ENCODE measurements at places on chromosomes 2 and 18.

GRCh38 chr2:159380685-159381239 is 94.3 kb upstream of the WDSUB1 start:
- DNase-seq: no peak

DNA sequence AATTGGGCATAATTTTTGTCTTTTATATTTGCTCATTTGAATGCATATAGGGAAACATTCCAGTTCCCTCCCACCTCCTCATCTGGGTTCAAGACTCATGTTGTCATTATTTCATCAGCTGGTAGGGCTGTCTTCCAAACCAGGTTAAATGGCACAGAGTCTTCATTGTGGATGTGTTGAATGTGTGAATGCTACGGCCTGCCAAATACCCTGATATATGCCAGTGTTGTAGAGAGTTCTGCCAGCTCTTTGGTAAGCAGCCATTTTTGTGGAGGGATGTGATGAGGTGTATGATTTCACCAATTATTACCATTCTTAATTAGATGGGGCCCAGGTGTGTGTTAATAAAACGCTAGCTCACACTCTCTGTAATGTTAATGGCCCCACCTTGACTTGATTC is 121.7 kb downstream of the LYPD6B start:
- no peak for DNase-seq

DNA sequence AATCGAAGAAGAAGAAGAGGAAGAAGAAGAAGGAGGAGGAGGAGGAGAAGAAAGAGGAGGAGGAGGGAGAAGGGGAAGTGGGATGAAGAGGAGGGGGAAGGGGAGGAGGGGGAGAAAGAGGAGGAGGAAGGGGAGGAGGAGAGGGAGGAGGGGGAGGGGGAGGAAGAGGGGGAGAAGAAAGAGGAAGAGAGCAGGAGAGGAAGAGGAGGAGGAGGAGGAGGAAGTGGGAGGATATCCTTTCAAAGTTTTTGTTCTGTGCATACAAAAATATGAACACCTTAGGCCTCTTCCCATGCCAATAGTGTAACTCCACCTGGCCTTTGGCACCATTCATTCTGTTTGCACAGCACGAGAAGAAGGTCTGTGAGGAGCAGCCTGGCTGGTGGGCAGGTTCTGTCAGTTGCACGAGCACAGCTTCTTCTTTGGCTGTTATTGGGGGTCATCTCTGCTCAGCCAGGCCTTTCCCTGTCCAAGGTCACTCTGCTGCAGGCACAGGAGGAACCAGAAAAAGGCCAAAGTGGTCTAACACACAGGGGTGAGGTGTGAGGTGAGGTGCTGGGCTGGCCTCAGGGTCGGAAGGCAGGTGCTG is 25.8 kb upstream of the PLB1 start:
- no peak for DNase-seq

DNA sequence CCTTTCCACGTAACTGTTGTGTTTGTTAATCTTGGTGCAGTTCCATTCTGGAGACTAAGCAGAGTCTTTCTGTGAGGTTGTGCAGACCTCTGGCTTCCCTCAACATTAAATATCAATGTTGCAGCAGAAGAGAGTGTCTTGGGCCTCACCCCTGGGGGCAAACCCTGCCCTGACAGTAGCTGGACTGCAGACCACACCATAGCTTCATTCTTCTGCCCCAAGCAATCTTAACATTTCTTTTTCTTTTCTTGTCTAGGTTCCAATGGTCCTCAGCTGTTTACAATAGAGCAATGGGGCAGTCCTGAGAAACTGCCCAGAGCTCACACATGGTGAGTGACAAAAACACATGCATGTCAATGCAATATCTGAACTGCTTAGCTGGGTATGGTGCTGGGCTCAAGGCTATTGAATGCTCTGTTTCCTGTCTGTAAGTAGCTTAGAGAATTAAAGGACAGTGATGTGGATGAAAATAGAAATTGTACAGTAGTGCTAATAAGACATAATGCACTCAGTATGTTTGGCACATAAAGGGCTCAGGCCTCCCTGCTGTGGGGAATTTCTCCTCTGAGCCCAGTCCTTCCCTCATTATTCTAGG is 237.6 kb downstream of the ALPK2 start:
- peak; percentile 70 for DNase-seq

- DNase-seq: peak; percentile 78
Measured at GRCh38 chr18:12312976-12313375, 4.9 kb downstream of the TUBB6 start.

GRCh38 chr2:161915121-161915520 is 158.9 kb downstream of the DPP4 start:
- DNase-seq: peak; percentile 4

GRCh38 chr2:143121079-143121478 is 8.1 kb upstream of the ARHGAP15 start:
- no peak for DNase-seq

GRCh38 chr2:127205218-127206125 is 14.6 kb downstream of the CYP27C1 start:
- no peak for DNase-seq

DNA sequence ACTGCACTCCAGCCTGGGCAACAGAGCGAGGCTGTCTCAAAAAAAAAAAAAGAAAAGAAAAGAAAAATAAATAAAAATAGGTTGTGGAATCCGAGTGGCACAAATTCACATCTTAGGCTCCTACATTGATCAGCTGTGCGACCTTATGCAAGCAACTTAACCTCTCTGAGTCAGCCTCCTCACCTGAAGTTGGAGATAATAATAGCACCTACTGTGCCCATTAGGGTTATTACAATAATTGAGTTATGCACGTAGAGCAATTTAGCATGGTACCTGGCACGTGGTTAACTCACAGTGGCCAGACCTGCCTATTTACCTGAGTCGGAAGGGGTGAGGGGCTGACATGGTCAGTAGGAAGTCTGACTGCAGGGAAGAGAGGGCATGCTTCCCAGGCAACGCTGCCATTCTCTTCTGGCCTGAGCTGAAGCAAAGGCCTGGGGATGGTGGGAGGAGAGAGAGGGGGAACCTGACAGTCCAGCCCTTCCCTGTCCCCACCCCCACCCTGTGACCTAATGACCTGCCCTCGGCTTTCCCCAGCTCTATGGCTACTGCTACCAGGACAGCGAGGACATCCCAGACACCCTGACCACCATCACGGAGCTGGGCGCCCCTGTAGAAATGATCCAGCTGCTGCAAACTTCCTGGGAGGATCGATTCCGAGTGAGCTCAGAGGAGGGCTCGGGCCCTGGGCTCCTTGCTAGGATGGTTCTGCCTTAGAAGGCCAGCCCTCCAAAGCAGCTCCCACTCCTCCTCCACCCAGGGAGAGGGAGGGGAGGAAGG is 5.1 kb downstream of the PKDCC start:
- no peak for DNase-seq

DNA sequence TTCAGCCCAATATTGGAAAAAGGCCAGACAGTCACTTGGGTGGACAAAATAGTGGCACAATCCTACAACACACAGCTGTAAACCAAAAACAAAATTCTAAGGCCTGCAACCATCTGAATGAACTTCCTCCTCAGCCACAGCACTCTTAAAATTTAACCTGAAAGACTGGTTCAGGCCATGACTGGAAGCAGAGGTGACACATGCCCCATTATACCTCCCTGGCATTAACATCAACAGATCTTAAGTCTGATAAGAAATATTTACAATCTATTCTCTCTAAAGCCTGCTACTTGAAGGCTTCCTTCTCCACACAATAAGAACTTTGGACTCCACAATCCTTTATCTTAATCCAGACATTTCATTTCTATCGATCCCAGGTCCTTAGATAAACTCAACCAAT is 192.4 kb upstream of the LRP1B start:
- DNase-seq: no peak

GRCh38 chr18:69995774-69996173 is 48.1 kb upstream of the CD226 start:
- DNase-seq: no peak

DNA sequence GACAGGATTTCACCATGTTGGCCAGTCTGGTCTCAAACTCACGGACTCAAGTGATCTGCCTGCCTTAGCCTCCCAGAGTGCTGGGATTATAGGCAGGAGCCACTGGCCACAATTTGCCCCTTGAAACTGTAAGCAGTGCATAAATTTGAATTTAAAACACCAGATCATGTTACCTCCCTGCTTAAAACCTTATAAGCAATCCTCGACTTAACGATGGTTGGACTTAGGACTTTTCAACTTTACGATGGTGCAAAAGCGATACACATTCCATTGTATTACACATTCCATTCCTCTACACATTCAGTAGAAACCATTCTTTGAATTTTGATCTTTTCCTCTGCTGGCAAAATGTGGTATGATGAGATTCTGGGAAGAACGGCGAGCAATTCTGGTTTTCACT is 23.2 kb upstream of the EFR3B start:
- no peak for DNase-seq

- DNase-seq: no peak
Measured at GRCh38 chr2:172177581-172177980, 74.9 kb upstream of the DLX2 start.

GRCh38 chr18:61738042-61738441 is 154.8 kb downstream of the RNF152 start:
- peak; percentile 63 for DNase-seq

GRCh38 chr2:71938659-71939587 is 208.7 kb downstream of the CYP26B1 start:
- no peak for DNase-seq

- no peak for DNase-seq
Measured at GRCh38 chr2:207071820-207072219, 93.9 kb downstream of the KLF7 start.

- DNase-seq: no peak
Measured at GRCh38 chr18:42958353-42958752, 157.1 kb downstream of the RIT2 start.

- DNase-seq: peak; percentile 66
Measured at GRCh38 chr2:75560022-75560767, 544 bp downstream of the EVA1A start.

- peak; percentile 75 for DNase-seq
Measured at GRCh38 chr2:169815849-169816248, 8.9 kb downstream of the METTL5 start.

- DNase-seq: no peak
Measured at GRCh38 chr2:74393525-74393924, 13.4 kb upstream of the DCTN1 start.

- DNase-seq: no peak
Measured at GRCh38 chr2:41923156-41923786, 124.5 kb upstream of the PKDCC start.

- peak; percentile 89 for DNase-seq
Measured at GRCh38 chr2:68971591-68972231, 2.7 kb upstream of the GKN1 start.

DNA sequence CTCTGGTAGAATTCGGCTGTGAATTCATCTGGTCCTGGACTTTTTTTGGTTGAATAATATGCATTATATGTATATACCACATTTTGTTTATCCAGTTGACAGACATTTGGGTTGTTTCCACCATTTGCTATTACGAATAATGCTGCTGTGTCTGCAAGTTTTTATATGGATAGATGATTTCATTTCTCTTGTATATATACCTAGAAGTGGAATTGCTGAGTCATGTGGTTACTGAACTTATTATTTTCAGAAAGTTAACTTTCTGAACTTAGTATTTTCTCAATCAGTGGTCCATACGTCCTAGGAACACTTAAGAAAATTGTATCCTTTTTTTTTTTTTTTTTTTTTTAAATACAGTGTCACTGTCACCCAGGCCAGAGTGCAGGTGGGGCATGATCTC is 63.3 kb downstream of the RIF1 start:
- no peak for DNase-seq

GRCh38 chr2:159206736-159207380 is 79.6 kb downstream of the WDSUB1 start:
- peak; percentile 18 for DNase-seq

- DNase-seq: peak; percentile 63
Measured at GRCh38 chr2:13046557-13047165, 329.9 kb downstream of the TRIB2 start.

DNA sequence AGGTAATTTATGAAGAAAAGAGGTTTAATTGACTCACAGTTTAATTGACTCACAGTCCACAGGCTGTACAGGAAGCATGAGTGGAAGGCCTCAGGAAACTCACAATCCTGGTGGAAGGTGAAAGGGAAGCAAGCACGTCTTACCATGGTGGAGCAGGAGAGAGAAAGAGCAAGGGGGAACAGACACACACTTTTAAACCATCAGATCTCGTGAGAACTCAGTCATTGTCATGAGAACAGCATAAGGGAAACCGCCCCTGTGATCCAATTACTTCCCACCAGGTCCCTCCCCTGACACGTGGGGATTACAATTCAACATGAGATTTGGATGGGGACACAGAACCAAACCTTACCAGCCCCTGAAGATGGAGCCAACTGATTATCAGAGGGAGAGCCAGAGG is 11.2 kb upstream of the PUM2 start:
- no peak for DNase-seq

DNA sequence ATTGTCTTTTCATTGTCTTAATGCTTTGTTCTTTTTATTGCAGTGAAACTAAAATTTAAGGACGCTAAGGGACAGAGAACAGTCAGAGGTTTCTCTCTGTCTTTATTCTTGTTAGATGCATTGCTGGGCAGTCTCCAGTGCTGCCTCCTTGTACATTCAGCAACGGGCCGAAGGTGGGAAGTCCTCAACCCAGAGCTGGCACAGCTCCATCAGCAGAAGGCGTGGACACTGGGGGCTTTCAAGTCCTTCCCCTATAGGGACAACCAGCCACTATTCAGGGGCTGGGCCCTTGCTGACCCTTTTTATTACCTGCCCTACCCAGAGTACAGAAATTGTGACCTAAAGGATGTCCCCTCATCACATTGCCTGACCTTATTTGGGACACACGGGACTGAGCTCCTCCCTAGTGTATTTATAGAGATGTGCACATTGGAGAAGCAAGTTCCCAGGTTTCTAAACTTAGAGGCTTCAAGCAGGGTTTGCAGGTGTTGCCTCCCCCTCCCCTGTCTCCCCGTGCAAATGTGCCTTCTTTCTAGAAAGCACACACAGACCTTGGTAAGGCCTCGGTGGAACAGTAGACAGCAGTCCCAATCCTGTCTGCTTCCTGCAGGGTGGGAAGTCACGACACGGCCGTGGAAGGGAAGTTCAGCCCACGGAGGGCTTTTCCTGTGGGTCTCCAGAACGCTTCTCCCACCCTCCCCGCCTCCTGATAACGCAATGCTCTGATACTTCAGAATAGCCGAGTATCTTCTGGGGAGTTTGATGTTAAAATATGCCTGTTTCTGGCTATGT is 68.2 kb downstream of the ZCCHC2 start:
- no peak for DNase-seq

- DNase-seq: no peak
Measured at GRCh38 chr2:11467129-11467649, 1.2 kb upstream of the E2F6 start.

DNA sequence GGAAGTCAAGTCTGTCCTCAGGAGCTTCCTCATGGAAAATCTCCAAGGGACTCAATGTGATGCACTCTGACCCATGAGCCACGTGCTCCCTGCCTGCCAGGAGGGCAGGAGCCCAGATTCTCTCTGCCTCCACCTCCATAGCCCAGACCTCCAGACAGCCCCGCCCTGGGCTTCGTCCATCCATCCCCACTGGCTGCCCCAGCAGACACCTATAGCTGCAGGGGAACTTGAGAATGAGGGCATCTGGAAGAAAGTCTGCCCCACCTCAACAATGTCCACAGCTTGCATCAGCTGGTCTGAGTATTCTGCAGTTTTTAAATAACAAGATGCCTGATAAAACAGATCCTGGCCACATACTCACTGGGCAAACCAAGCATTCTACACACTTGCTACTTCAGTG is 418.8 kb upstream of the SMIM21 start:
- DNase-seq: no peak
